Uterus (tissue), 4 donors: ENCODE measurements at places on chromosomes 6 and 20. TPM values are rescaled to one million over a fixed set of nuclear protein-coding genes. Genes with fewer than 3 reads are reported as not detected.
A peak's percentile ranks its signal among the peaks of the same experiment; 100 is the strongest.

Gene SNAI1
- 1.1 TPM for total RNA-seq

Gene ARFGEF3
- 1.8 TPM for total RNA-seq

Gene SPATS1
- not detected for total RNA-seq

DNA sequence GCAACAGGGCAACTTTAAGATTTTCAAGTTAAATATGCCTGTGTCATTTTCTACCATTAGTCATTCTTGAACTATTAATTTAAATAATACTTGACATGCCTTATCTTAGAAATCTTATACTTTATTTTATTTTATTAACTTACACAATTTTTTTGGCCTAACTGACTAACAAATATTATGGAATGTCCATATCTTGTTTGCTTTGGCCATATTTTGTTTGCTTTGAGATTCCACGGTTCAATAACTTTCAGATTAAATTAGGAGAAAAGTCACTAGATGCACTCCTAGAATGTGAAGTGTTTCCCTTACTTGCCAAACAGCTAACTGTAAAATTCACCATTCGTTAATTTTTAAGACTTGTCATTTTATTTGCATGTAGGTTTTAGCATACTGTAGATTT lies 684.0 kb upstream of the MANEA start:
- no peak for DNase-seq

DNA sequence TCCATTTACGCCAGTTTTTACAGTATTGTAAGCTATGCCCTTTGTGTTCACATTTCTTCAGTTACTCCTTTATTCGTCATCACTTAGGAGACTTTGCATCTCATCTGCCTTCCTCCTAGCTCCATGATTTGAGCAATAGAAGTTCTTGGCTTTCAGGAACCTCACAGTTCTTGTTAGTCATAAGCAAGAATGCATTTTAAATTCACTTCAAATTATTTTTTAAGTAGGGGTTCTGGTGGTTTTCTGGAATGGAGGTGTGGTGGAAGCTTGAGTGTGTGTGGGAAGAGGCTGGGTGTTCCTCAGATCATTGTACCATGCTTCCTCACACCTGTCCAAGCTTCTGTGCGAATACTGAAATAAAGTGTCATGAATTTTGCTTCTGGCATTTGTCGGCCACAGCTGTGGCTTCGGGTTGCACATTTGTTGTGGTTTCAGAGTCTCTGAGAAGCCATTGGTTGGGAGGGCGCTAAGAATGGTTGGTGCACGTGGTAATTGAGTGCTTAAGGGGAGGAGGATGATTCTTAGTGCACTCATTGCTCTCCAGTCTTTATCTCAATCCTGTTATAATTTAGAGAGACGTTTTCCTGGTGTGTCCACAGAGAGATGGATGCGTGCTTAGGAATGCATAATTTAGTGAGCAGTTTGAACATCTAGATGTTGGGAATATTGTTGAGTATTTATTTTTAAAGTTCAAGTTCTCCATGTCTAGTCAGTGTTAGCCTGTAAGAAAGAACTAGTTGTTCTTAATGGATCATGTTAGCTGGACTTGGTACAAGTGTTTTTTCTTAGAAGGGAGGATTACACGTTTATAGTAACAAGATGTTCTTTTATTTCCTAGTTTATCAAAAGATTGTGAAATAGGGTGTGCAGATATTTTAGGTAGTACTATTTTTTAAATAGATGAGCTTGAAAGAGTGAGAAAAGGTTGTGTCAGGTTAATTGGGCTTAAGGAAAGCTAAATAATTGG lies 31.9 kb downstream of the FOXO3 start:
- peak; percentile 61 for DNase-seq

DNA sequence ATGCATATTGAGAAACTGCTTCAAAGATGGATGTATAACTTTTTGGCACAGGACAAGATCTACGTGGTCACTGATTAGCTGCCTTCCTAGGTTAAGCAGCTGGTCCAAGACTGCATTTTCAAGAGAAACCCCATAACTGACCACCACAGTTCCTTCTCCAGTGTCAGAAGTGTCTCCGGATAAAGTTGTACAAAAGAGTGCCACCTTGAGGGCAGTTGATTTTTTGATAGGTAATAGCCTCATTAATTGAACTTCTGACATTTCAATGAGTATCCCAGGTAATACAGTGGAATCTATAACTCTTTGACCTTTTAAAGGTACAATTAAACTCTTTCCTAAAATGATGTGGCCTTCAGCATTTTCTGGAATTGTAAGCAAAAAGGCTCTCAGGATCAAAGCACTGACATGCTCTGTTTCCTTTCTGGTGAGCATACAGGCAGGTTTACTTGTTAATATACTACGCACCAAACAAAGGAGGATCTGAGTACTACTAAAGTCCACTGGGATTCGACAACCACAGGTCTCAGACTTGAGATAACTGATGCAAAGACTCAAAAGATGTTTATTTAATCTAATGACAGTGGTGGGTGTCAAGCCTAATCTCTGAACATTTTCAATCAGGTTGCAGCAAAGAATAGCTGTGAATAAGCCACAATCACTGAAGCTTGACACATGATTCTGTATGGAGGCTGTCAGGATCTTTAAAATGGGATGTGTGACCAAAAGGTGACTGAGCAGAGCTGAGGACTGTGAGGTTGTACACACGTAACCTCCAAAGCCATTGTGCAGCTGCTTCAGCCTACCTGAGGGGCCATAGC lies 21.2 kb downstream of the MKKS start:
- DNase-seq, result no peak
